NCI-H446 (cell line): ENCODE measurements at places on chromosomes 7 and 10.

GRCh38 chr7:151014950-151015349 is 9.3 kb downstream of the ATG9B start:
- DNase-seq: no peak

- DNase-seq: no peak
Observed at GRCh38 chr7:1857487-1858421, 187.7 kb downstream of the ELFN1 start.

DNA sequence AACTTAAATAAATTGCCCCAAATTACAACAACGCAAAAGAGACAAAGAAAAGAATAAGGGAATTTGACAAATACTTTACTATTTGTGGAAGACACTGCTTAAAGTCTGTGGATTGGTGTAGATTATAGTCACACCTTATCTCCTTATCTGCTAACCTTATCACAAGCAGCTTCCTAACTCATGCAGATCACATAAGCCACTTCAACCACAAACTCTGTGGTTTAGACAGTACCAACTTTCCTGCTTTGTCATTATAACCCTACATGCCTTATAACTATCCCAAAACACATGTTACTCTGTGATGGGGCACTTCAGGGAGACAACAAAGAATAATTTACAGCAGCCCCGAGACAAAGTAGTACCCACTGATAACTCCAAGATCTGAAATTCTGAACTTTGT is 41.5 kb upstream of the PPP3CB start:
- DNase-seq: no peak

DNA sequence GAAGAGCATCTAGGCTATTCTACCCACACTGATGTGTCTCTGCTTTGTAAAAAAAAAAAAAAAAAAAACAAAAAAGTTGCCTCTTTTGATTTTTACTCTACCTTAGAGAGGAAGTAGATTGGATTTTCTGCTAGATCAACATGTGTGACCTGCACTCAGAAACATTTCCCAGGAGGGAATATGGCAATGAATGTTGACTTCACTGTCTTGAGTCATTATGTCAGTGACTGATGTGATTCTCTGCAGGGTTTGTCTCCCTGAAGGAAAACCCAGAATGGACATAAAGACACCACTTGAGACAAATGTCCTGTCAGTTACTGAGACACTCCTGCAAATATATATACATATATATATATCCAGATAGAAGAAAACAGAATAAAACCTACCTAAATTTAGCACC is 370.3 kb downstream of the BMPER start:
- no peak for DNase-seq

DNA sequence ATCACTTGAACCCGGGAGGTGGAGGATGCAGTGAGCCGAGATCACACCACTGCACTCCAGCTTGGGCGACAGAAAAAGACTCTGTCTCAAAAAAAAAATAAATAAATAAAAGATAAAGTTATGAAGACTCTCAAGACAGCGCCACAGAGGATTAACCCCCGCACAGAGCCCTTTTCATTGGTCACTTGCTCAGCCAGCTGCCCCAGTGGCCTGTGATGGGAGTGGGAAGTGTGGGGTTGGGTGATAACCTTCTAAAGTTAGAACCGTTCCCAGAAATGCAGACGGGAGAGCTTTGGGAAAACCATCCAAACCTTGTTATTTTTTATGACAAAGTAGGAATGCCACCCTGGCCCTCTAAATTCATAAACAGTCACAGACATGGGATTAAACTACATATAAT is 57.4 kb downstream of the PARP12 start:
- no peak for DNase-seq

DNA sequence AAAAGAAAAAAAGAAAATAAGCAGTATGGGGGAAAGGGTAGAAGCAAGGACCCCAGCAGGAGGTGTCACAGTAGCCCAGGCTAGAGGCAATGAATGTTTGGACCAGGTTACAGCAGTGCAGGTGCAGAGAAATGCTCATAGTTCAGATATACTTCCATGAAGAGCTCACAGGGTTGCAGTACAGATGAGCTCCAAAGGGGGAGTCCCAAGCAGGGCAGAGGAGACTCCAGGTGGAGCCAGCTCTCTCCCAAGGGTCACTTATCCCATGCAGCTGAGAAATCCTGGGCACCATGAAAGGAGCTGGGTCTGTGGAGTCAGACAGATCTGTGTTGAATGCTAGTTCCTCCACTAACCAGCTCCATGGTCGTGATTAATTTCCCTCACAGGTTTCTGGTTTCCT is 174.9 kb downstream of the C7orf25 start:
- DNase-seq: no peak

GRCh38 chr10:114239117-114239993 is at the start of gene VWA2:
VWA2 (plus strand) TSS chr10:114239254; CDS start chr10:114248714, 9,460 bp downstream.
- no peak for DNase-seq

- DNase-seq: no peak
Observed at GRCh38 chr7:33487998-33488682, 358.8 kb downstream of the BBS9 start.

GRCh38 chr7:959271-959670 is 4.8 kb upstream of the ADAP1 start:
- DNase-seq: no peak

GRCh38 chr10:125473143-125473793 is 209.7 kb downstream of the TEX36 start:
- DNase-seq: no peak

DNA sequence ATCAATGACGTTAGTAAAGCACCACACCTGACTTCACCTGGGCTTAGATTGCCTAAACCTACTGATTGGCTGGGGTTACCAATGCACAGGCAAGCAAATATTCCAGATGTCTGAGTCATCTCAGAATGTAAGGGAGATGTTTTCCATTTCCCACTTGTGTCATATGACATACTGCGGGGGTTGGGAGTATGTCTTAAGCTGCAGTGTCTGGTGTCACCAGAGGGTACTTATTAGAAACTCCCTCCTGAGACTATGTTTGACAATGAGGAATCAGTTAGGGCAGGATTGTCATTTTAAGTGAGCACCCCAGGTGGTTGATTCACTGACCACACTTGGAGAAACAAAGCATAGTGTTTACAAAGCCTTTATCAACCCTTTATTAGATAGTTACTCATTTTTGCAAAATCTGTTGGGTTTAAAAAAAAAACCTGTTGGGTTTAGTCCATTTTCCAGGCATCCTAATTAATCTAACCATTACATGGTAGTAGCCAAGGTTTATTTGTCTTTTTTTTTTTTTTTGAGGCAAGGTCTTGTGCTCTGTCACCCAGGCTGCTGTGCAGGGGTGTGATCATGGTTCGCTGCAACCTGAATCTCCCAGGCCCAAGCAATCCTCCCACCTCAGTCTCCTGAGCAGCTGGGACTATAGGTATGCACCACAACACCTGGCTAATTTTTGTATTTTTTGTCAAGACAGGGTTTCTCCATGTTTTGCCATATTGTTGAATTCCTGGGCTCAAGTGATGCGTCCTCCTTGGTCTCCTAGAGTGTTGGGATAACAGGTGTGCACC is 72.5 kb downstream of the CDK6 start:
- peak; percentile 3 for DNase-seq

- DNase-seq: no peak
Observed at GRCh38 chr10:100886091-100886490, 26.7 kb upstream of the SLF2 start.

DNA sequence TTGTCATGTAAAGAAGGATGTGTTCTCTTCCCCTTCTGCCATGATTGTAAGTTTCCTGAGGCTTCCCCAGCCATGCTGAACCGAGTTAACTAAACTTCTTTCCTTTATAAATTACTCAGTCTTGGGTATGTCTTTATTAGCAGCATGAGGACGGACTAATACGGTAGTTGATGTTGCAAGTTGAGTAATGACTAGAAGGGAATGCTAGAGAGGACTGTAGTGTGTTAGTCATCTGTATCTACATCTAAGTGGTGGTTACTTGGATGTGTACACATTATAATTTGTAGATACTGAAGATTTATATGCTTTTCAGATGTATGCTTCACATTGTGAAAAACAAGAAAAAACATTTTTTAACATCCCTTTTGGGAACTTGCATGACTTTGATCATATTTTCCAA is 244.6 kb downstream of the POLR1F start:
- DNase-seq: no peak

- no peak for DNase-seq
Observed at GRCh38 chr7:38673795-38674194, 42.6 kb upstream of the AMPH start.

GRCh38 chr7:45971661-45972175 is 50.6 kb upstream of the IGFBP3 start:
- no peak for DNase-seq

DNA sequence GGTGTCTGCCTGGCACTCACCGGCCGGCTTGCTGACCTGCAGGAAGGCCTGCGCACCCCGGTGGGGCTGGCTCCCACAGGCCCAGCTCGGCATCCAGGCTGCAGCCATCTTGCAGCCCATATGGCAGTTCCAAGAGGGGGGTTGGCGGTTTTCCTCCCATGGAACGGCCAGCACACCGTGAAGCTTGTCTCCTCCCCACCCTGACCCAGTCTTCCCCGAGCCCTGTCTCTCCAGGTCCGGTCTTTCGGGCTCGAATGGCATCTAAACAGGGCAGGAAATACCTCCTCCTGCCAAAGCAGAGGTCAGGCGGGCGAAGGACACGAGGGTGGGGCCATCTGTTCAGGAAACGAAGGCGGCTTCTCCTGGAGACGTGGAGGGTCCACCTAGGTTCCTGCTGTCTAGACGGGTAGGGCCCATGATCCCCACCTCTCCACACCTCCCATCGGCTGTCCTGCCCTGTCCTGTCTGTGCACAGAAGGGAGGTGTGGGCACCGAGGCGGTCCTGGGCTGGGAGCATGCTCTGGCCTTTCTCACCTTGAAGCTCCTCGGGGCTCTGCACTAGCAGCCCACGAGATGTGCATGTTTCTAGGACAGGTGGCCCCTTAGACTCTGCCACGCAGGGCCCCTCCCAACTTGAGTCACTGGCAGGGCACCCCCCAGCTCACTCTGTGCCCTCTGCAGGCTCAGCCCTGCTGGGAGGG is 113.7 kb upstream of the DIP2C start:
- no peak for DNase-seq

DNA sequence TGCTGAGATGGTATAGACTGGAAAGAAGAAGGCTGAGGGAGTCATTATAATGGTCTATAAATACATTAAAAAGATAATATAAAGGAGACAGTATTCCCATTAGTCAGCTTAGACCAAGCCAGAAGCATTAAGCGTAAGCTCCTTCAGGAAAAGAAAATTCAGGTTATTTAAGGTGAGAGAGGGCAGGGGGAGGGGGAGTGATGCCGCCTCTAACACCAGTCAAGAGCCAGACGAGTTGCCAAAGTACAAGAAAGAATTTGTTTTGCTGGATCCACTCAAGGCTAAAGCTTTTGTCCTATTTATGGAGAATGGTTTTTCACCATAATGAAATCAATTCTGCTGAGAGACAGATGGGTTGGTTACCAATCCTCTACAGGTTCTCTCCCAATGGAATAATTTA is 99.3 kb downstream of the CFAP58 start:
- no peak for DNase-seq

- DNase-seq: no peak
Observed at GRCh38 chr7:151806952-151807775, 69.8 kb downstream of the PRKAG2 start.

- no peak for DNase-seq
Observed at GRCh38 chr10:35453855-35454532, 117.7 kb downstream of the CCNY start.

DNA sequence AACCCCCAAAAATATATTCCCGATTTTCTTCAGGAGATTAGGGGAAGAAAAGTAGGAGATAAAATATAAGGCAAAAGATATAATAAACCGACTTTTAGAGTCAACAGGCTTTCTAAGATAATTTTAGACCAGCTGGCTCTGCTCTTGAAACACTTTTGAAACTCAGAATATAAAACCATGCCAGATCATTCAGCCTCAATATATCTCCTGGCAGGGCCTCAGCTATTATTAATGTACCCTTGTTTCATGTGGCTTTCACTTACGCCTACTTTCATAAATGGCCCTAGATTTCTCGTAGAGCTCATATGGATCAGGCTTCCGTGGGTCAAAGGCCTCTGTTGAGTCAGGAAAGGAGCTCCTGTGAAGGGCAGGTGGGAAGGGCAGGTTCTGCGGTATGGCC is 396.0 kb downstream of the PHTF2 start:
- no peak for DNase-seq

DNA sequence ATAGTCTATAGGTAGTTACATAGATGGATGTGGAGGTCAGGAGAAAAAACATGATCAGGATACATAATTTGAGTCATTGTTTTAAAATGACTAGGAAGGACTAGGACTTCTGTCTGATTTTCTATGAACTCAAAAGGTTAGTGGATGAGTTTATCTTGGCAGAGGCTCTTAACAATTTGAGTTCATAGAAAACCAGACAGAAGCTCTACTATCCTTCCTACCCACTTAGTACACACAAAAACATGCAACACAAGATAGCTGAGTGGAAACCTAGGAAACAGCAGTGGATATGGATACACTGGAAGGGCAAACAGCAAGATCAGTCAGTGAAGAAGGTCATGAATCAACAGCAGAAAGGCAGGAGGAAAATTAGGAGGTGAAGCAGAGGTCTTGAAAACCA is 84.6 kb downstream of the VPS50 start:
- DNase-seq: no peak

DNA sequence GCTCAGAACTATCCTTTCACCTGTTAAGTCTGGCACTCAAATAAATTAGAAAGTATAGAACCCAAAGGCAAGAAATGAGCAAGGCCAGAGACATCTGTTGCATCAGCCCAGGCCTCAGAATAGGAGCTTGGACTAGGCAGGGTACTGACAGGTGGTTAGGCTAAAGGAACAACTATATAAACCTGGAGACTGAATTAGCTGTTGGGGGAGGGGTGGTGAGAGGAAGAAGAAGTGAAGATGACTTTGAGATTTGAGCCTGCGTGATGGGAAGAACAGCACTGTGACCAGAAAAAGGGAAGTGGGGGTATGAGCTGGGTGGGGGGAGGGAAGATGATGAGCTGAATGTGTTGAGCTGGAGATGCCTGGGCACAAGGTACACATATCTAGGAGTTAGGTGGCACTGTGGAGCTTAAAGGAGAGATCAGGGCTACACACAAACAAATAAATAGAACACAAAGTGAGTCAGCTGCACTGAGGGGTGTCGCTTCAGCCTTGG is 244.7 kb downstream of the PTEN start:
- DNase-seq: no peak

DNA sequence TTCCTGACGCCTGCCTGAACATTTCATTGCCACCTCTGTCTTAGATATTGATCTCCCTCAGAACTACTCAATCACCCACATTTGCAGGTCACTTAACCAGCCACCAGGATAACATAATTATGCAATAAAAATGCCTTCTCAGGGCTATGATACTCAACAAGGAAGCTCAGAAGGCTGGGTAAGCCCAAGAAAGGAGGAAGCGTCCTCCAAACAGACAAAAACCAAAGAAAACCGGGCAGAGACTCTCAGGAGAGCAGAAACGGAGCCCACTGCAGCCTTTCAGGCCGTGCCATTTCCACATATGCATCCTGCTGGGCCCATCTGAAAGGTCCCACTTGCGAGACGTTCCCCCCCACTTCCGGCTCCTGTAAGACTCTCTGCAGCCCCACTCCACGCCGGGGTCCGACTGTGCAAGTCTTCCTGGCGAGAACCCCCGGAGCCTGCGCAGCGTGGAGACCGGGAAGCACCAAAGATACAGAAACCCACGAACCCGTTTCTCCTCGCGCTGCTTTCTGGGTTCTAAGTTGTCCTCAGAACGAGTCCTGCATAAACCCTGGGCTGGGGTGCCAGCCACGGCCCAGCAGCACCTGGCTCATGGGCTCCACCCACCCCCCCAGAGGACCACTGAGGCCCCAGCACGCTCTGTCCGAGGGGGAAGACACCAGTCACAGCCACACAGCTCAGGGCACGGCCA is 83.7 kb downstream of the DIP2C start:
- no peak for DNase-seq

GRCh38 chr10:88896372-88896993 is 16.4 kb downstream of the STAMBPL1 start:
- DNase-seq: no peak

- no peak for DNase-seq
Observed at GRCh38 chr7:84181628-84182027, 13.0 kb downstream of the SEMA3A start.
